ENCODE measurements at places on chromosomes 11 and 22.
A peak's percentile ranks its signal among the peaks of the same experiment; 100 is the strongest.

DNA sequence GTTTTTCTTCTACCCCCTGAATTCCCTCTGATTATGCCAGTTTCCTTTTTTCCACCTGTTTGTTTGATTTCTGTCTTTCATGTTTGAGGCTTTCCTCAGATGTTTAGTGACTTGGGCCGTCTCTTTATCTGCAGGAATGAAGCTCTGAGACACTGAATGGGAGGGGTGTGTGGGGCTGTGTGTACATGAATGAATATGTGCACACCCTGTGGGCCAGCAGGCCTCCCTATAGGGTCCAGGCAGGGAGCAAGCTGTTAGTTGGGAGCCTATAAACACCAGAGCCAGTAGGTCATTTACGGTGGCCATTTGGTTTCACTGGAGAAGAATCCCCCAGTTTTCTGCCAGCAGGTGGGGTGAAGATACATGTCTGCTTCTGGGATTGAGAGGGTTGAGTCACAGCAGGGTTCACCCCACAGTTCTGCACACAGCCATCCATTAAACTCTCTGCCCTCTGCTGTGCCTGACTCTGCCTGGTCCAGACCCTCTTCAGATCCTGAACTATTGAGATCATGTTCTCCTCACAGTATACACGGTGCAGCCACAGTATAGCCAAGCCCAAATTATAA, 34.8 kb downstream of the BARX2 start:
- no peak for DNase-seq

GRCh38 chr11:129264114-129264513, 72.0 kb upstream of the ARHGAP32 start:
- DNase-seq: no peak

DNA sequence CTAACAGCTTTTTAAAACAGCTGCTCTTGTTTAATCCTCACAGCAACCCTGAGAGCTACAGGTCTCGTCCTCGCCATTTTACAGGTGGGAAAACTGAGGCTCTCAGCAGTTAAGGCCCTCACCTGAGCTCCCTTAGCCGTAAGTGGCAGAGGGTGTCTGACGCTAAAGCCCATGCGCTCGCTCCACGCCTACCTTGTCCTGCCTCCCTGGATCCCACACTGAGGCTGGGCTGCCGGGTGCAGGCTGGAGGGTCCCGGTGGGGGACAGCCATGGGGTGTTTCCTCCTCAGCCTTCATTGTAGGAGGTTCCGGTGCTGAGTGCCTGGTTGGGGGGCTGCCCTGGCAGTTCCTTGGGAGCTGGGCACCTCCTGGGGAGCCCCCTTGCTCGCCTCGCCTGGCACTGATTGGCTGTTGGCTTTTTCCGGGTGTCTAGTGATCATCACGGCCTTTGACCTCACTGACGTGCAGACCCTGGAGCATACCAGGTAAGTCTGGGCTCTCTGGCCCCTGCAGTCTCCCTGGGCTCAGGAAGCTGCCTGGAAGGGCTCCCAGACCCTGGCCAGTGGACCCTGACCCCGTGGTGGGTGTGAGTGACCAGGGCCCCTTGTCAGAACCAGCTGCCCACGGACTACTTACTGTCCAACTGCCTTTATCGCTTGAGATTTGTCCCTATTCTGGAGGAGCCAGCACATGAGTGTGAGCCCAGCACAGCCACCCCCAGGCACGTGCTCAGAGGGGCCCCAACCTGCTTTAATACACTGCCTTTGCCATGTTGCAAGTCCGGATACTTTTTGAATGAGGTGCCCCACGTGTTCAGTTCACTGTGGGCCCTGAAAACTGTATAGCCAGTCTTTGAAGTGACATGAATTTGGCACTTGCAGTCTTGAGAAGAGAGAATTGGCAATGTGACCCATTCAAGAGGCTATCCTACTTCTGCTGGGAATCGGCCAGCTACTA, 12.6 kb downstream of the RAB36 start:
- no peak for DNase-seq

GRCh38 chr11:97621282-97621681, 1231.5 kb downstream of the JRKL start:
- DNase-seq: no peak

GRCh38 chr11:102408339-102408738, 44.2 kb downstream of the TMEM123 start:
- DNase-seq: no peak

GRCh38 chr11:100890789-100891188, 203.7 kb downstream of the ARHGAP42 start:
- peak; percentile 31 for DNase-seq

DNA sequence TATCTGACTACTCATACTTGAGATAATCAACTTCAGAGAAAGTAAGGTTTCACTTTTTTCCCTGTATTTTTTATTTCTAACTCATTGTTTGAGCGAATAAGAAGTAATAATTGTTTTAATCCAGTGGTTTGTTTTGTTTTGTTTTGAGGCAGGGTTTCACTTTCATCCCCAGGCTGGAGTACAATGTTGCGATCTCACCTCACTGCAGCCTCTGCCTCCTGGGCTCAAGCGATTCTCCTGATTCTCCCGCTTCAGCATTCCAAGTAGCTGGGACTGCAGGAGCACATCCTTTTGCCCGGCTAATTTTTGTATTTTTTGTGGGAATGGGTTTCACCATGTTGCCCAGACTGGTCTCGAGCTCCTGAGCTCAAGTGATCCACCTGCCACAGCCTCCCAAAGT, 8.6 kb downstream of the GTF2H1 start:
- no peak for DNase-seq

DNA sequence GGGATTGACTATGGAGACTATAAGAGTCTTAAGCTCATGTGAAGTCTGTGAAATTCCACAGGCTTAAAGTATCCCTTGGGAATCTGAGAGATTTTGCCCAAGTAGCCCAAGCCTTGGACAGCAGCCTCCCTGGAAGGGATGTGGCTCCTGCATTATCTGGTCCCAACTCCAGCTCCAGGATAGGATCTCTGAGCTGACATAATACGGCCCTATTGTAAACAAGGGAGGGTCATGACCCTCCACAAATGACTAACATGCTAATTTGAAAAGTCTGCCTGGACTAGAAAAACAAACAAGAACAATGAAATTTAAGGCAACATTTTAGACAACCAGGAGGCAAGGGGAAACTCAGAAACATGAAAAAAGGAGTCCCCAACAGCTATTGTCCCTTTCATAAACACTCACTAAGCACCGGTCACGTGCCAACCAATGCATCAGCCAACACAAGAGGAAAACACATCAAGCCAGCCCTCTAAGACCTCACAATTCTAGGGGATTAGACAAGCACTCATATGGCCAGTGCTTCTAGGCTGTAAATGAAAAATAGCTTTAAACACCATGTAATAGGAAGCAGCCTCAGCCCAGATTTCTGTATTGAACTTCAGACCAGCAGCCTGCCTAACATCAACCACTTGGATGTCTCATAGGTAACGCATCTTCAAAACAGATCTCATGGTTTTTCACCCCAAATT, 101.2 kb upstream of the TIMP3 start:
- no peak for DNase-seq

- DNase-seq: no peak
Measured at GRCh38 chr11:43245466-43245865, 66.3 kb upstream of the API5 start.

DNA sequence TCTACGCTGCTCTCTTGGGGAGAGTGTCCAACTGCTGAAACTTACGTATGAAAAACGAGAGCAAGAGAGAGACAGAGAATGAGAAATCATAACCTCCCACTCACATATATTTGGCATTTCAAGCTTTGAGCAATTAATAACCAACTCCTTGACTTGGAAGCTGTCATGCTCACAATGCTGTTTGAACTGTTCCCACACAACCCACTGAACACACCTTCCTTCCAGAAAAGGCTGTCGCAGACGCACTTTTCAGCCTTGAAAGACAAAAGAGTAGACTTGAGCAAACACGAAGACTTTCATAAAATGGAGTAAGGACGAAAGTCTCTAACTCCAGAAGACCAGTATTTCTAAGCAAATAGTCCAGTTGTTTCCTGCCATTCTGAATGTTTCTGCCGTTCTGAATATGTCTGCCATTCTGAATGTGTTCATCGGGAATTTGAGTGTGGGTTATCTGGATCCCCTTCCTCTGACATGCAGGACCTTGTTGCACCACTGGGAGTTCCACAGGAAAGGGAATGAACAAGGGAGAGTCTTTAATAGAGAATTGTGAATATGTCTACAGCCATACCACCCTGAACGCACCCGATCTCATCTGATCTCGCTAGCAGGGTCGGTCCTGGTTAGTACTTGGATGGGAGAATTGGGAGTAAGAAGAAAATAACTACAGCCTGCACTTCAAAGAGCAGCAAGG, 86.2 kb upstream of the BARX2 start:
- no peak for DNase-seq

GRCh38 chr11:67505605-67506396, 638 bp upstream of the PITPNM1 start:
- DNase-seq: peak; percentile 89

DNA sequence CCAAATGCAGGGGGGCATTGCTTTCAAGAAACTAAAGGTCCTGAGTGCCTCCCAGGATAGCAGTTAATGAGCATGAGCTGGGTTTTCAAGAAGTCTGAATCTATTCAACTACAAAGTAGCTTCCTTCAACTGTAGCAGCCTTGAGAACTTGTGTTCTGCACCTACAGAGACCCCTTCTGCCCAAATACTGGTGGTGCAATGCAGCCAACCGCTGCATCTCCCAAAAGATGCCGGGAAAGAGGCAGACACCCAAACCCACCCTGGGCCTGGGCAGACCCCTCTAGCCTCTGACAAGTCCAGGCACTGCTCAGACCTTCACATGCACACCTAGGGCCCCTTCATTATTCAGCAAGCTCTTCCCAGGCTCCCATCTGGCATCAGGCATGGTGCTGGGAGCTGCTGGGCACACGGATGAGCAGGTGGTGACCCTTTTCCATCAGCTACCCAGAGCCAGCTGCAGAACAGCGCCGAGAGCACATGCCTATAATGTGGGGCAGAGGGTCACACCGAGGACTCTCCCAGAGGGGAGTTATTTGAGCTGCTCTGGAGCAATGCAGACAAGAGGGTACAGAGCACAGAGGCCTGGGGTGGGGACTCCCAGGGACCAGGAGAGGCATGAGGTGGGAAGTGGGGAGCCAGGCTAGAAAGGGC, 44.9 kb upstream of the ETS1 start:
- peak; percentile 46 for DNase-seq

DNA sequence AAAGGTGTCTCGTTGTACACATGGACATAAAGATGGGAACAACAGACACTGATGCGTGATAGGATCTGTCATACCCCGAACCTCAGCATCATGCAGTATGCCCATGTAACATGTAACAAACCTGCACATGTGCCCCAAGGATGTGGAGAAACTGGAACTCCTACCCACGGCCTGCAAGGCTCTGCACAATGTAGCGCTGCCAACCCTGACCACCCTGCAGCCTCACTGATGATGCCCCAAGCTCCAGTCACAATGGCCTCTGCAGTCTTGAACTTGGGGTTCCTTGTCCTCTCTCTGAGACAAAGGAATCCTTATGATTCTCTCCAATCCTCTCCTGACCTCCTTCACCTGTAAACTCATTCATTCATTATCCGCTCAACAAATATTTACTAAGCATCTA, 14.2 kb downstream of the LMO1 start:
- no peak for DNase-seq

- DNase-seq: no peak
Measured at GRCh38 chr11:59380263-59381059, 21.8 kb downstream of the OR5AN1 start.

DNA sequence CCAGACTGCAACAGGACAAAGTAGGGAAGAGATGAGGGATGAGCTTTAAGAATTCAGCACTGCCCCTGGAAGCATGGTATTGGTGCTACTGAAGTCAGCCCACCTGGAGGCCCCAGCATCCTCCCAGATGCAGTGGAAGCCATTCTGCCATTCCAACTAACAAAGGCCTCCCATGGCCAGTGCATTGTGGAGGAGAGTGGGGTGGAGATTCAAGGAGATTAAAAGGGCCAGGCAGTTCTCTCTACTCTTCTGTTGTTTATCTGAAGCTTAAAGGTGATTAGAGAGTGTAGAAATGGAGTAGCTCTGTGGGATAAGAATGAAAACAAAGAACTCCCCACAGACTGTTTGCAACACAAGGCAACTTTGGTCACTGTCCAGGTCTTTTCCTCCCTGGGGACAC, 24.1 kb upstream of the TSKU start:
- no peak for DNase-seq

DNA sequence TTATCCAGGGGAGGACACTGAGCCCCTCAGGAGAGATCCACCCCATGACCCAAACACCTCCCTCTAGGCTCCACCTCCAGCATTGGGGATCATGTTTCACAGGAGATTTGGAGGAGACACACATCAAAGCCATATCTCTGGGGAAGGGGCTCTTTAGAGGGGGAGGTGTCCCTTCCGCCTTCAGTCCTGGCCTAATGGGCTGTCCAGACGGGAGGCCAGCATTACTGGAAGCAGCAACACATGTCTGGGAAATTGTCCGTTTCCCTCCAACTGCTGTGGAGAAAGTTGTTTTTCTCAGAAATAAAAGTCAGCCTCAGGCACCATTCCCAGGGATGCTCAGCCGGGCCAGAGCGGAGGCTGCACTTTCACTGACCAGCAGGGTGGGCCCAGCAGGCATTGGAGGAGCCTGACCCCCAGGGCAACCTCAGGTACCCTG, 9.5 kb downstream of the CACNA1I start:
- DNase-seq: no peak

GRCh38 chr11:72413914-72414628, 20.3 kb downstream of the CLPB start:
- DNase-seq: peak; percentile 88

DNA sequence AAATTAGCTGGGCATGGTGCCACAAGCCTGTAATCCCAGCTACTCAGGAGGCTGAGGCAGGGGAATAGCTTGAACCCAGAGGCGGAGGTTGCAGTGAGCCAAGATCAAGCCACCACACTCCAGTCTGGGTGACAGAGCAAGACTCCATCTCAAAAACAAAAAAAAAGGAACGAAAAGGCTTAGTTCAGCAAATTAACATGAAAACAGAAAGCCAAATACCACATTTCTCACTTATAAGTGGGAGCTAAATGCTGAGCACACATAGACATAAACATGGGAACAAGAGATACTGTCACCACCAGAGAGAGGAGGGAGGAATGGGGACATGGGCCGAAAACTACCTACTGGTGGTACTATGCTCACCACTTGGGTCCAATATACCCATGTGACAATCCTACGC, 38.6 kb downstream of the SCGB1A1 start:
- DNase-seq: no peak

- no peak for DNase-seq
Measured at GRCh38 chr22:49274754-49275380, 552.8 kb downstream of the BRD1 start.

GRCh38 chr11:110219006-110219785, 77.2 kb downstream of the RDX start:
- no peak for DNase-seq

- no peak for DNase-seq
Measured at GRCh38 chr11:57421066-57421465, 5.9 kb downstream of the SLC43A3 start.
